ENCODE measurements at places on chromosomes 2 and 18.

DNA sequence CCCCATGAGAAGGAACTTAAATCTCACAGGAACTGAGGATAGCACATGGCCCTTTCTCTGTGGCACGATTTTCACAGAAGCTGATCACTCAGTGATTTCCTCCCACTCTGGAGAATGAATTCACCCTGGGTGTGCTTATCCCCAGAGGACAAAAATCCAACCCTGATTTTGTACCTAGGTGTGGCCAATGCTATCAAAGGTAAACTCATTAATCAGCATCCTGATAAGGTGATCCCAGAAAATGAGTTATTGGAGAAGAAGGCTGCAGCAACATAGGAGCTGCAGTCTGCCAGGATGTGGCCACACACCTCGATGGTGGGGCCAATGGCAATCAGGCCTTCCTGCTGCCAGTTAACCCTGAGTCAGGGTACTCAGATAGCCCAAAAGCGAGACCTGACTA lies 8.2 kb upstream of the SULT1C2 start:
- no peak for DNase-seq

DNA sequence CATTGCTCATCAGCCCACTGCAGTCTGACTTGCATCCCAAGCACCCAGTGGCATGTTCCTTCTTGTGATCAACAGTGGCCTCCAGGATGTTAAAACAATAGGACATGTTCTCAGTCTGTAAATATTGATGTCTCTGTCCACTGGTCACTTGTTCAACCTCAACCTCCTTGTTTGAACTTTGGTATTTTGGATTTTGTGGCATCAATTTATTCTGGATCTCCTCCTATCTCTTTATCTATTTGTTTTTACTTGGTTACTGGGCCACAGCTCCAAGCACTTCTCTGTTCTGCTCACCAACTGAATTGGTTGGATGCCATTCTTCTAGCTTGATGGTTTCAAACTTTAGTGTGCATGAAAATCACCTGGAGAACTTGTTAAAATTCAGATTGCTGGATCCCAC lies 1414.8 kb upstream of the CELF4 start:
- DNase-seq: no peak

DNA sequence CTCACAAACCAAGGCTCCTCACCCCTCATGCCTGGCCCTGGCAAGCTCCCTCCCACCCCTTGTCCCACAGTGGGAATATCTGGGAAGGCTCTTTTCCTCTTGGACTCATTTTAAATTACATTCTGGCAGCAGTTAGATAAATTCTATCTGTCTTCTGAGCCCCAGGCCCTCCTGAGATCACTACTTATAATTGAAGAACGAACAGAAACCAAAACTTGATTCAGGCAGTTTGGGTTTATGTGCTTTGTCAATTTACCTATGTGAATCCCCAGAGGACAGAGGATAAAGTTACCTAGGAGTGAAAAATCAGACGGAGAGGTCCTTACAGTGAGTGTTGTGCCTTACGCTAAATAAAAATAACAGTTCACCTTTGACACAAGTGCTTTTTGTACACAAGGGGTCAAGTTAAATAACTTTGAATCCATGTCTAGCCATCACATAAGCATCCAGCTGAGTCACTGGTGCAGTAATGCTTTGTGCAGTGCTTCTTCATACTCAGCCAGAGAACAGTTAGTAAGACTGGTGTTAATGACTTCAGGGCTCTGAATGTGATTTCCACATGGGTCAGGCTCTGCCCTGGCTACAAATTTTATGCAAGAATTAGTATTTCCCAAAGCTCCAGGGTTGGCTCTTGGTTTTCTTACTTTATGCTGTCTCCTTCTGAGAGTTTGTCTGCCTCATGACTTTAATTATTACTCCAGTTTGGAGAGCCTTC lies 329.3 kb downstream of the INSIG2 start:
- no peak for DNase-seq

DNA sequence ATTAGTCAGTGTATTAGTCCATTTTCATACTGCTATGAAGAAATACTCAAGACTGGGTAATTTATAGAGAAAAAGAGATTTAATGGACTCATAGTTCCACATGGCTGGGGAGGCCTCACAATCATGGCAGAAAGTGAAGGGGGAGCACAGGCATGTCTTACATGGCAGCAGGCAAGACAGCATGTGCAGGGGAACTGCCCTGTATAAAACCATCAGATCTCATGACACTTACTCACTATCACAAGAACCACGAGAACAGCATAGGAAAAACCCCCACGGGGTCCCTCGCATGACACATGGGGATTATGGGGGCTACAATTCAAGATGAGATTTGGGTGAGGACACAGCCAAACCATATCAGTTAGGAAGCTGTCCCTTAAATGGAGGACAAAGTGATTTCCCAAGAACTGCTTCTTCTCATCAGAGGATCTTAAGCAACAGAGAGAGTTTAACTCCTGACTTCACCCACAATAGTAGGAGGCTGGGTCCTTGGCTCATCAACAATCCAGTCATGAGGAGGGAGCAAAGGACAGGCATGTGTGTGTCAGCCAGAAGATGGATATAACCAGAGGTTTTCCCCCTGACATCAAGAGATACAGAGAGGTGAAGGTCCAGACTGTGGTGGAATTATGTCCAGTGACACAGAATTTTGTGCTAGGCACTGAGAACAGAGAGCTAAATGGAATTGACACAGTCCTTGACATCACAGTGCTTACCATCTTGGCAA lies 203.8 kb upstream of the SH3BP4 start:
- DNase-seq: no peak

- no peak for DNase-seq
Measured at GRCh38 chr2:18245375-18245774, 315.1 kb downstream of the RDH14 start.

DNA sequence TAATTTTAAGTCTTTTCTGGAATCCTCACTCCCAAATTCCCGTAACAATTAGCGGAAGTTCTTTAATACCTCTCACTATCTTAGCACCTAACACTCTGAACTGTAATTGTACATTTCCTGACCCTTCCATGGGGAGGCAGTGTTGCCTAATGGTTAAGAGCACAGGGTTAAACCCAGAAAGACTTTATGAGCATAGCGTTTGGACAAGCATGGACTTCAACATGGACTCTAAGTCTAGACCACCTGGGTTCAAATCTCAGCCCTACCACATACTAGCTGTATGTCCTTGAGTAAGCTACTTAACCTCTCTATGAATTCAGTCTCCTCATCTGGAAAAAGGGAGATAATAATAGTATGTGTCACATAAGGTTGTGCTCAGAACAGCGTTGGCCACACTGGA lies 13.0 kb downstream of the ANTXR1 start:
- no peak for DNase-seq

DNA sequence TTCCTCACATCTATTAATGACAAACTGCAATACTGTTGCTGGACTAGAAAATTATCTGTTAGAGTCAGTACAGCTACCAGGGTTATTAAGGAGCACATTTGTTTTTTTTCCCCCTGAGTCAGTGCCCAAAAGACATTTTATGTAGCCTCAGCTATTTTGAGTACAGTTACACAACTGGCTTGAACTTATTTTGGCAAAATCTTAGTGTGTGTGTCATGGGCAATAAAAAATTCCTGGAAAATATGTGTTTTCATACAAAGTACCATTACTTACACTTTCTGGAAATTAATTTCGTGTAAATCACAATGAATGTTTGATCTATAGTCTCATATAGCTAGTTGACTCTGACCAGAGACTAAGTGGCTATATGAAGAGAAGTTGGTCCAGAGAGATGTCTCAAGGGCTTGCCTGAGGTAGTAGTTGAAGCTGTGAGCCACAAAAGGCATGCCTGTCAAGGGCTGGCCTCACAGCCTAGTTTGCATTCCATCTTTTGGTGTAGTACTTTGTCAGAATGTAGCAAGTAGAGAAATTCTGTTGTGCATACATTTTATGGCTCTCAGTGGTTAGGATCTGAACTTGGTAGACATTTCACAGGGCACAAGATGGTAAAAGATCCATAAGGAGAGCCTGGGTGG lies 283.4 kb downstream of the MTX2 start:
- no peak for DNase-seq

GRCh38 chr18:38301621-38302020 lies 736.0 kb upstream of the CELF4 start:
- DNase-seq: peak; percentile 16

DNA sequence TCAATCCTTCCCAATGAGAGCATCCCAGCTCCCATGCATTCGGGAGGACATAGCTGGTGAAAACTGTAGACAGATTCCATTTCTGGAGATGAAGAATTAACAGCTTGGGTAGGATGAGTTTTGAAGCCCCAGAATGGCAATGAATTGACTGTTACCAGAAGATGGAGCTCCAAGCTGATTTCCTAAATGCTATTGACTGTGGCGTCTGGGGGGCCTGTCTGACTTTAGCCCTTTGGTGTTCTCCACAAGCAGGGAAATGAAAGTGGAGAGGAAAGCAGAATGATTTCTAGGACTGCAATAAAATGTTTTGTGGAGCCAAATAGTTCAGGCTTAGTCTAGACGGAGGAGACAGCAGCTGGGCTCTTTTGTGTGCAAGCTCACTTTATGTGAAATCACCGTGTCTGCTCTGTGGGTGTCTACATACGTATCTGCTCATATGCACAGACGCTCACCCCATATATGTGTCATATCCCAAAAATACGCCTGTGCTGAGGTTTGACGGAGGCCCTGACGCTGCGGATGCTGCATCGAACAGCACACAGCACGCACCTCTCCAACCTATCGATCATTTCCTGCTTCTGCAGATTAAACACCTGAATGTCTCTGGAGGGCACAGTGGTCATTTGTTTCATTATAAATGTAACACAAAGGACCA lies 166.4 kb upstream of the PXDN start:
- no peak for DNase-seq

- DNase-seq: no peak
Measured at GRCh38 chr2:46612675-46613074, 133.3 kb downstream of the TMEM247 start.

Measured in urothelium cell line (cell line).